Stimulated activated CD4-positive, alpha-beta T cell treated with anti-CD3 and anti-CD28 coated beads, Interleukin-12 subunit alpha, Interleukin-12 subunit beta, amount 100 ng/mL, for 4 hours (primary cell): ENCODE measurements at places on chromosomes 12 and 14.

DNA sequence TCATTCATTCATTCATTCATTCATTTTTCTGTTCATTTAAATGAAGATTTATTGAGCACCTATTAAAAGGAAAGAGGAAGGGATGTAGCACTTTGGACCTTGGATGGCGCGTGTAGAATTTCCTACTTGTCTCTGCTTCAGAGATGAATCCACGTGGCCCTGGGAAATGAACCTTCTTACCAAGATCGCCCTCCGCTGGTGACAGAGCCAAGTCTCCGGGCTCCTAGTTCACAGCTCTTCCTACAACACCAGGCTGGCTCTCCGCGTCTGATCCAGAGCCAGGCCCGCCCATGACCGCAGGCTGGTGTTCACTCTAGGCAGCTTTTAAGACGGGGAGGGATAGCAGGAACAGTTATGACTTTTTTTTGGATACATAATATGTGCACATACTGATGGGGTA, 70.9 kb upstream of the PIWIL1 start:
- DNase-seq = no peak

- no peak for DNase-seq
Measured at GRCh38 chr14:92465353-92466055, 48.1 kb upstream of the RIN3 start.

DNA sequence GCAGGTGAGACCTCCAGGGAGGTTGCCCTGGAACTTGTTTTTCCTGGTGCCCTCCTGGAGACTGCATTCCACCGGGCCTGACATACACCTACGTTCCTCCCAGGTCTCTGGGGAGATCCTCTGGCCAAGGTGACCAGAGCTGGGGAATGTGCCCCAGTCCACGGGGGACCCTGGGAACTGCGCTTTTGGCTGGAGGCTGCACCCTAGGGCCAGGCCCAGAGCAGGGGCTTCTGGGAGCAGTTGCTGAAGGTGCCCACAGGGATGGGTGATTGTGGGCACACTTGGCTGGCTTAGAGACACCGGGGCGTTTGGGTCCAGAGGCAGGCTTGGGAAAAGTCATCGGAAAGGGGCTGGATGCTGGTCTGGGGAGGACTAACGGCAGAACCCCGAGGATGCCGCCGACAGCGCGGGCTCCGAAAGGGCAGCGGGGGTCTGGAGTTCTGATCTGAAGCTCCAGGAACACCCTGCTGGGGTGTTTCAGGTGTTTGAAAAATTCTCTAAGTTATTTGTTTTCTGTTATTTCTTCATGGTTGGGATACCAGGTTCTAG, 36.5 kb upstream of the TDRD9 start:
- no peak for DNase-seq

GRCh38 chr12:5506821-5507231, 74.9 kb downstream of the NTF3 start:
- DNase-seq = no peak

DNA sequence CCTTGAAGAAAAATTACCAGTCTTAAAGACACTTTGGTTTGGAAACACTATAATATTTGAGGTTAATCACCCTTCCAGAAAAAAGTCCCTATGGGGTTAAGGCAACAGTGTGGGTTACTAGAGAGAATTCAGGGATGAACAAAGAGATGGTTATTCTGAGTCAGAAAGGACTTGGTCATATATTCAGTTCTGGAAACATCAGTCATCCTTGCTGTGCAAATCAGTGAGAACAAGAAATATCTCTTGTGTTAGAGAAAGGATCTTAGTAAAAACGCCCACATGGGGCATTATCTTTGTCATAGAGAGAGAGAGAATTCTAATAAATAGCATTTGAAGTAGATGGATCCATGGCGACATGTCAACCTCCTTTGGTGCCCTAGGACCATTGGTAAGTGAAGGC, 59.4 kb upstream of the E2F7 start:
- DNase-seq = no peak

DNA sequence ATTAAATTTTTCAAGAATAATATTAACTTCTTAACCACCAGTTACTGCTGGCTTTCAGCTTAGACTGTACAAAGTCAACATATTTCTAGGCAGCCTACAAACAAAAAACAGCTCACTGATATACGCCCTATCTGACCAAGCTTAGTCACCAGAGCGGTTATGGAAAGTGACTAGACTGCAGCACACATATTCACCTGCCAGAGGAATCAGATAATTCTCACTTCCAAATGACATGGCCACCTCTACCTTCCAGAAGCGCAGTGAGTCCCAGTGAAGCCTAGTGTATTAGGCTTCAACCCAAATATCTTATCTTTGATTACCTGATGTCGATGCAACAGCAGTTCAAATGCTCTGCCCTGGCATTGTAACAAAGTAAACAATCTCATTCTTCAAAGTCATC, 8.5 kb downstream of the STXBP6 start:
- DNase-seq = no peak

GRCh38 chr12:50104417-50105366, 884 bp downstream of the GPD1 start:
- DNase-seq = no peak

- DNase-seq = no peak
Measured at GRCh38 chr12:63149909-63150712, 890 bp downstream of the AVPR1A start.

- no peak for DNase-seq
Measured at GRCh38 chr12:103327676-103328075, 168.1 kb downstream of the C12orf42 start.

- DNase-seq = no peak
Measured at GRCh38 chr14:89373185-89373584, 43.8 kb downstream of the FOXN3 start.

DNA sequence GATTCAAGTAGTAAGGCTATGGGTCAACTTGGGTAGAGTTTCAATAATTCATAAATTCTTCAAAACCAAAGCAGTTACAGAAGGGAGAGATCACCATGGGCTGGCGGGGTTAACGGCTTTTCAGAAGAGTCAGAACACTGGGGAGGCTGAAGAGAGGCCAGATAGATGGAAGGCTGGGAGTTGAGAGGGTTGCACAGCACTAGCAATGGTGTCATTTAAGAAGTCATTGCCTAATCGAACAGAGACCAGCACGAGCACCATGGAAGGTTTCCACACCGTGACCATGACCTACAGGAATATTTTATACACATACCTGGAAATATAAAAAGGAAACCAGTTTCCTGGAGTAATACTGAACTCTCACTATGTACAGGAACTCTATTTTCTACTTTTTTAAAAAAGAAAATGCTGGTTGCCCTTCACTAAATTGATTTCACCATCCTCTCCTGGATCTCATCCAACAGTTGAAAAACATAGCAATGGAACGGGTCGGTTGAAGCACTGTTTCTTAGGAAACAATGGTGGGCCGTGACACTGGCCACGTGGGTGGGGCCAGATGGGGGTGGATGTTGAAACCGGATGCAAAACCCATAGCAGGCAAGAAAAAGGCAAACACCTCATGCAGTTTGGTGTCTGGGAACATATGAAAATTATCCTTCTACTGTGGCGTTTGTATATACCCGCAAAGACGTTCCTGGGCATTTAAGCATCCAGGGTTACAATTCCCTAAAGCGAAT, 38.0 kb upstream of the RIN3 start:
- no peak for DNase-seq

DNA sequence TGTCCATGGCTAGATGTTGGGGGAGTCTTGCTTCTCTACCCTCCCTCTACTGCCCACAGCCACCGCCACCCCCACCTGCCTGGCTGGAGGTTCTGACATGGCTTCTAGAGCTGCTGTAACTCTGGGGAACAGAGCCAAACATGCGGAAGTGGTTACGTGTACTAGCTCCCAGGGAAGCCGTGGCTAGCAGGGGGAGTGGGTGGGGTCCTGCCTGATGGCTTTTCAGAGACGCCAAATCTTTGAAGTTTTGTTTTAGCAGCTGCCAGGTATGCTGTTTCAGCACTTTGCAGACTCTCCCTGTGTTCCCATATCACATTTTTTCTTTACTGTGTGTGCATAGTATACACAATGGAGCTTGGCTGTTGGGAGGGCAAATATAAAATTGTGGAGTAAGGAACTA, 150.3 kb downstream of the TGFB3 start:
- DNase-seq = no peak

- DNase-seq = no peak
Measured at GRCh38 chr12:121218588-121219352, 8.8 kb downstream of the P2RX4 start.

GRCh38 chr12:4448943-4449850, 3.6 kb upstream of the FGF6 start:
- DNase-seq = no peak

DNA sequence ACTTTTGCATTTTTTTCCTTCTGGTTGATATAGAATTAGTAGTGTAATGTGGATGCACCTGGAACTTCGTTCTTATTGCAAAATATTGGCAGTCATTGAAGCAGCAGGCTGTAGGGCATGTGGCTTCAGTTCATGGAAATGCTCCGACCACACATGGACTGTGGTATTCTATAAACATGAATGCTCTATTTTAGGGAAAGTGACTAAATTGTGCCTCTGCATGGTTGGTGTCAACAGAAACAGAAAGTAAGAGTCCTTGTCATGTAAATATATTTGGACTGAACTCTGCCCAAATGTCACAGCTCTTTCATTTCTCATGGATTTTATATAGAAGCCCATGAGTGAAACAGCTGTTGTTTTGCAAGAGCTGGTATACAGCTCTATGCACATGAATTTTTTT, 917.0 kb downstream of the LRFN5 start:
- no peak for DNase-seq

- DNase-seq = no peak
Measured at GRCh38 chr12:116707751-116708150, 30.1 kb downstream of the SPRING1 start.

- no peak for DNase-seq
Measured at GRCh38 chr12:5276327-5276880, 155.5 kb upstream of the NTF3 start.

GRCh38 chr12:129903092-129903945, 506 bp downstream of the TMEM132D start:
- no peak for DNase-seq

DNA sequence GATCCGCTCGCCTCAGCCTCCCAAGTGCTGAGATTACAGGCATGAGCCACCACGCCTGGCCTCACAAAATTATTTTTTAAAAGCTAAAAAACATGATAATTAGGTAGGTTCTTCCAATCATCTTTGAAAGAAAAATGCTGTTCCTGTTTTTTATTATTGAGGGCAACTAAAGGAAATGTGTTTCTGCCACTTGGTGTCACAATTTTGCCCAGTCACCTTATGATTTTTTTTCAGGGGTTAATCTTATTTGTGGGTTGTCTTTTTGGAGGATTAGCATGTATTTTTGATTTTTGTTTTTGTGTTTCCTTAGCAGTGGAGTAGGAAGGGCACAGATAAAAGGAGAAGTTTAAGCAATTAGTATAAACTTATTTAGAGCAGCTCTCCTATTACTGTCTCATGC, 79.8 kb downstream of the PRORP start:
- DNase-seq = no peak

- DNase-seq = no peak
Measured at GRCh38 chr12:54232790-54233189, 44.0 kb upstream of the SMUG1 start.

DNA sequence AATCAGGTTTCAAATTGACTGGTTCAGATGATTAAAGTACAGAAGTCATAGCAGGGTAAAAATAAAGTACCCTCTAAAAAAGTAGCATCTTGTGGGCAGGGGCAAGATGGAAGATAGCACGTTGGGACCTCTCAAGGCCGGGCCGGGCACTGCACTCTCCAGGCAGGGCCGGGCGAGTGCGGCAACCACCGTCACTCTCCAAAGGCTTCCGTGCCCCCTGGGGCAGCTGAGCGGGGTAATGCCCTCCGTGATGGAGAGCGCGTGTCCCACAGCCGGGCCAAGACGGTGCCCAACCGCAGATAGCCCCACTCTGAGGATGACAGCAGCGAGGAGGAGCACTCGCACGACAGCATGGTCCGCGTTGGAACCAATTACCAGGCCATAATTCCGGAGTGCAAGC, 8.6 kb upstream of the PLXNC1 start:
- DNase-seq = no peak

- DNase-seq = no peak
Measured at GRCh38 chr12:1290716-1291115, 299.7 kb downstream of the ERC1 start.

GRCh38 chr14:76950055-76951020, 78.2 kb downstream of the IRF2BPL start:
- no peak for DNase-seq

- no peak for DNase-seq
Measured at GRCh38 chr12:27922531-27923139, 49.9 kb downstream of the PTHLH start.

DNA sequence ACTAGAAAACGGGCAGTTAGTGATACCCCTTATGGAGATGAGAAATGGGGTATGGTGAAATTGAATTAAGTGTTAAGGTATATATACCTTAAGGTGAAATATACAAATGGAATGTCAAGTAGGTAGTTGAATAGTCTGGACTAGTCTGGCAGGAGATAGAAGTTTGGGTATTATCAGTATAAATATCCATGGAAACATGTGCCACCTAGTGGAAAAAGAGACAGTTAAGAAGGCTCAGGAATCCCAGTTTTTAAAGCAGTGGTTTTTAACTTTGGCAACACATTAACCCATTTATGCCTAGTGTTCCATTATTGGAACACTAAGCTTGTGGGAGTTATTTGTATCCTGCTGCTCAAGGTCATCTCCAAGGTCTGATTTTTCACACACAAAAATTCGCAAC, 38.6 kb upstream of the TPH2 start:
- DNase-seq = no peak

GRCh38 chr12:65188179-65188701, 18.9 kb downstream of the LEMD3 start:
- DNase-seq = no peak

DNA sequence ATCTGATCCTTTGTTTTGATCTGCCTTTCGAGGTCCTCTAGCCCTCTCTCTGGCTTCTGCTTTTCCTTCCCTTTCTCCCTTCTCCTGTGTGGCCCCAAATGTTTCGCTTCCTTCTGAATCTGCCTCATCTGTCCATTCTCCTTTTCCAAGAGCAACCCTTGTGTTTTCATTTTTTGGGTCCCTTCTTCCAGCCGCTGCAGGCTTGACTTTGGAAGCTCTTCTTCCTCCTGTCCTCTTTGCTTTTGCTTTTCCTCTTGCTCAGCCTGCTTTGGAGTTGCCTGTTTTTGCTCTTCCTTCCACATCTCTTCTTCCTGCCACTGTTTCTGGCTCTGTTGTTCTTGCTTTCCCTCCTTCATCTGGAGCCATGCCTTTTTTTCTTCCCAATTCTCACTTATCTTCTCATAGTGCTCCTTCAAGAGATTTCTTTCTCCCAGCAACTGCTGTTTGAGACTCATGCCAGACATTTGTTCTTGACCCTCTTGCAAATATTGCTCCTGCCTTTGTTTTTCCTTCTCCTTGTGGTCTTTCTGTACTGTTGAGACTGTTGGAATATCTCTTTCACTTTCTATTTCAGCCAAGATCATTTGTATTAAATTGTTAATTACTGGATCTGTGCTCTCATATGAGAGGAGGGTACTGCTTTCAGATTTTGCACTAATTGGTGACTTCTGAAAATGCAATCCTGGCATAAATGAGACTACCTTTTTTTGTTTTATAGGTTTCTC, 42.4 kb downstream of the FAM186A start:
- no peak for DNase-seq

DNA sequence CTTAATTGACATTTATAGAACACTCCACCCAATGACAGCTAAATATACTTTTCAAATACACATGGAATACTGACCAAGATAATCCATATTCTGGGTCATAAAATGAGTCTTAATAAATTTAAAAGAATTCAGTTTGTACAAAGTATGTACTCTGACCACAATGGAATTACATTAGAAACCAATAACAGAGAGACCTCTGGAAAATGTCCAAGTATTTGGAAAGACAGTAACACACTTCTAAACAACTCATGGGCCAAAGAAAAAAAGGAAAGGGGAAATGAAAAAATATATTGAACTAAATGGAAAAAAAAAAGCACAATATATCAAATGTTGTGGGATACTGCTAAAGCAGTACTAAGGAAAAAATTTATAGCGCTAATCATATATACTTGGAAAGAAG, 52.0 kb downstream of the CRACR2A start:
- DNase-seq = no peak
